ENCODE measurements at places on chromosomes 2 and 18.

- DNase-seq, result no peak
These were observed 230.9 kb upstream of the ZSWIM2 start for GRCh38 chr2:187079901-187080300.

DNA sequence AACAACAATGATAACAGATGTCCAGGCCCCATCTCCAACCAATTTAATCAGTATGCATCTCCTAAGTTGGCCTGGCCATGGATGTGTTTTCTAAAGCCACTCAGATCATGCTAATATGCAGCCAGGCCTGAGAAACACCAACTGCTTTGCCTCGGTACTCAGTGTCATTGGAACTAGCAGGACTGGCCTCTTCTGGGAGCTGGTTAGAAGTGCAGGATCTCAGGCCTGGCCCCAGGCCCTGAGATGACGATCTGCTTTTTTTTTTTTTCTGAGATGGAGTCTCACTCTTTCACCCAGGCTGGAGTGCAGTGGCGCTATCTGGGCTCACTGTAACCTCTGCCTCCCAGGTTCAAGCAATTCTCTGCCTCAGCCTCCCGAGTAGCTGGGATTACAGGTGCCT lies 69.1 kb downstream of the IRS1 start:
- no peak for DNase-seq

DNA sequence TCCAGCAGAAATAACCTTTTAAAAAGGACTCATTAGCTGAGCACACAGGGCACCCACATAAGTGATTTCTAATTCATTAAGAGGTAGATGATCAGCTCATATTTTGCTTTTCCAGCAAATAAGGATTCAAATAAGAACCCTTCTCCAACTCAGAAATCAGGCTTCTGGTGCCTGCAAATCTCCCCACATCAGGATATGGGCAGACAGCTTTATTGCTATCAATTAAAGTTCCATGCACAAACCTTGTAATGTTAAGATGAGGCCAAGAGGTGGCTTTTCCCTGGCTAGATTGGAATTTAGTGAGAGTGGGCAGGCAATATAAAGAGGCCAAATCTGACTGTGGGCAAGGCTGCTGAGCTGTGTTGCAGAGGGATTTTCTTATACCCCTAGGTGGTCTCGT lies 193.6 kb downstream of the SH3RF3 start:
- no peak for DNase-seq

DNA sequence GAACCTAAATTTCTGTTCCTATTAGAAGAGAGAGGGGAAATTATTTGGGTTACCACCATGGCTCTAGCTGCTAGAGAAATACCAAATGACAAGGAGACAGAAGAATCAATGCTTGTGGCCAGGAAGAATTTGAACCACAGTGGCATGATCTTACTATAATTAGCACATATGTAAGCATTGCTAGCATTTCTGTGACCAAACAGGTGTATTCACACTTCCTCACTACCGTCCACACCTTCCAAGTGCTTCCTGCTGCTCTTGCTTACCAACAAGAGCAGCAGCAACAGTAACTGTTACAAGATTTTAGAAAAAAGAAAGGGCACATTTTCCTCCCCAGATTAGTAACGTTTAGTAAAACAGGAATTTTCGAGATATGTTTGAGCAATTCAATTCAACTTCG lies 60.5 kb downstream of the CDH7 start:
- DNase-seq, result no peak

- no peak for DNase-seq
These were observed 310.4 kb downstream of the LRRTM1 start for GRCh38 chr2:79994161-79994560.

DNA sequence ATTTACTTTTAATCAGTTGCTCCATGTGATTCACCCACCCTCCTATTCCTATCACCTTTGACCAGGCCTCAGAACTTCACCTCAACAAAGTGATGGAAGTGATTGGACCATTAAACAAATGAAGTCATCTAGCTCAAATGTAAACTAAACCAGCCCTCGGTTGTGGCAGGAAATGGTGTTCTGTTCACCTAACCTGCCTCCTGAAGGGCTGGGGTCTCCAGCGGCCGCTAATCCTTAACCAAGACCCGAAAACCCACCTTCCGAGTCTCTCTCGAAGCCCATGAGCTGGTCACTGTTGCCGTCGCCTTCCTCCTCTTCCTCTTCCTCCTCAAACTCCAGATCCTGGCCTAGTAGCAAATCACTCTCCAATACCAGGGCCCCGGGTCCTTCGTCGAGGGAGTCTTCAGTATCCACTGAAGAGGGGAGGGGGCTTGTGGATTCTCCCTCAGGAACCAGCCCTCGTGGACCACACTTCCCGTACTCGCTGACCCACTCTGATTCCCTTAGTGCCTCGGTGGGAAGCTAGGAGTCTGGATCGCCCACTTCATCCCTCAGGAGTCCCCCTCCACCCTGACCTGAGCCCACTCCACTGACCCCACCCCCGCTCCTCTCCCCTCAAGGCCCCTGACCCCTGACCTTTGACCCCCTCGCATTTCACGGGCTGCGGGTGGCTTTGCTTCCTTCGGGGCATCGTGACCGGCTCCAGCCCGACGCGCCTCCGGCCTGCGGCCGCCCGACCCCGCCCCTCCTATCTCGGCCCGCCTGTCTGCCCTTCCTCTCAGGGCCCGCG lies 503 bp downstream of the ZNF513 start:
- no peak for DNase-seq

DNA sequence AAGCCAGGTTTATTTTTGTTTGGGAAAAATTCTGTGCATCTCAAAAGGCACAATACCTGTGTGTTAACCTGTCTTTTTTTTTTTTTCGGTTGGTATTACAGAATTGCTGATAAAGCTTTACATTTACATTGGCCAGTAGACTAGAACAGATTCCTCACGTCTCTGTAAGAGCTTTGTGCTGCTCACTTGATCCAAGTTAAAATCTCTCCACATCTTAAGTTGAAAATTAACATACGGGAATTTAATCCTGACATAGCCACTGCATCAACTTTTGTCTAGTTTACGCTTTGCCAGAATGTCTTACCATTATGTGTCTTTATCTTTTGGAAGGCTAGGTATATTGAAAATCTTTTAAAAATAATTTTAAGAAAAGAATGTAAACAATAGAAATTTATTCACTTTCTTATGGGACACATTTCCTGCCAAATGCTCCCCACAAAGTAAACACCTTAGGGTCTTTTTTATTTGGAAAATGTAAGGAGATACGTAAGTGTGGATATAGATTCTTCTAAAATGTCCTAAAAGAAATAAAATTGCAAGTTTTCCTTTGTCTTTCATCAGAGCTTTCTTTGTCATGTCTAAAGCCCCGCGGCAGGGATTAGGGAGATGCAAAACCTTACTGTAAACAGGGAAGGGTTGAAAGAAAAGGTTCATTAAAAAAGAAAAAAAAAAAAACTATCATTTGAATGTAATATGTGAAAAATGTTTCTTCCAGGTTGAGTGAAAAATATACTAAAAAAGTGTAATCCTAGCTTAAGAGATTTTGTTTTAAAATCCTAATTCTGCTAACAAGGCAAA lies 912.8 kb downstream of the NRXN1 start:
- DNase-seq, result no peak
